Fibroblast of pulmonary artery (primary cell): ENCODE measurements at places on chromosomes 11 and 22.

DNA sequence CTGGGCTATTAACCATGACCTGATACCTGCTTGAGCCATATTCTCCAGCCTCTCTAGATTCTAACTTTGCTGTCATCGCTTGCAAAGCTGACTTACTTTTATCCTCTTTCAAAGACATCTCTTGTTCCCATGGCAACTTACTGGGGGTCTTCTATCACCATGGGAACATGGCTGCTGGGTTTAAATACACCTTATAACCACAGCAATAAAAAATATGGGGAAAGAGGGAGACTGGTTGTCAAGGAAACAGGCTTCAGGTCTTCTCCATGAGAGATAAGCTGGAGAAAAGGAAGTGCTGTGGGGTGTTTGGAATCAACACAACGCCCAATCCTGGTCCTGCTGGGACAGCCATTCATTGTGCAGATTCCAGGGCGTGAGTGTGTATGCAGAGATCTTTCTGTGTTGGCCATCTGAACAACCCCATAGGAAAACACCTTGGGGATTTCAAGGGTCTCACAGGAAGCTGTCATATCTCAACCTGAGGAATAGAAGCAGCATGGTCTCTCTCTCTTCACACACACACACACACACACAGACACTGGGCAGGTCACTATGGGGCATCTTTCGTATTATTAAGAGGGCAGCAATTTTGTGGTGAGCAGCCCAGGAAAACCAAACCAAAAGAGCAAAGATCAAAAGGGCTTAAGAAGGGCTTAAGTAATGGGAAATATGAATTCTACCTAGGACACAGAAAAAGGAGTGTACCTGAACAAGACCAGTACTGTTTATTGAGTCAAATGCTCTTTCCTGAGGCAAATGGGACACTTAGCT lies 344.7 kb upstream of the NCAM1 start:
- DNase-seq = no peak

GRCh38 chr11:61429346-61429690 lies 457 bp downstream of the CPSF7 start:
- peak; percentile 51 for DNase-seq

DNA sequence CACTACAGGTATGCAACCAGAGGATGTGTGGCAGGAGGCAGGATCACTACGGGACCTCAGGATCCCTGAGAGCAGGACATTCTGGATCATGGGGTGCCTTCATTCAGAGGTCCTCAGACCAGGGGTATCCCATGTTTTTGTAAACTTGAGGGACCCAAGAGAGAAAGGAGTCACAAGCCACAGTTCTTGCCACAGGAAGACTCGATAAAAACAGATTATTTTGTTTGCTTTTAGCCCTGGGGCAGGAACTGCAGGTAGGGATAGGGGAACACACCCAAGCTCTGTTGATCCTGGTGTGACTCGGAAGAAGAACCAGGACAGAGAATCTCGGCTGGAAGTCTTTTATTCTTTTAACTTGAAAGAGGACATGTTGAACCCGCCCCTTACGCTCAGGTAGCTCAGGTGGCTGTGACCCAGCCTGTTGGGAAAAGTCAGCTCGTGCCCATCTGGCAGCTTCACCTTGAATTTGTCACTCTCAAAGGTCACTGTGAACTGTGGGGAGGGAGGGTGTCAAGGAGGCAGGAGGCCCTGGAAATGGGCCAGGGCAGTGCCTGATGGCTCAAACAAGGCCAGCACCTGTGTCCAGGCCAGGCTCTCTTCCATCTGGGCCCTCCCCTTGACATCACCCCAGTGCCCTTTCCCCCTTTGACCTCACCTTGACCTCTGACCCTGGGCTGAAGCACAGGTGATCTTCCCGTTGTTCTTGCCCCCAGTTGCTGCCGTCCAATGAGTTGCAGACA lies 9.8 kb downstream of the LGALS2 start:
- no peak for DNase-seq

- DNase-seq = no peak
Measured at GRCh38 chr11:123558536-123559315, 95.7 kb downstream of the SCN3B start.

DNA sequence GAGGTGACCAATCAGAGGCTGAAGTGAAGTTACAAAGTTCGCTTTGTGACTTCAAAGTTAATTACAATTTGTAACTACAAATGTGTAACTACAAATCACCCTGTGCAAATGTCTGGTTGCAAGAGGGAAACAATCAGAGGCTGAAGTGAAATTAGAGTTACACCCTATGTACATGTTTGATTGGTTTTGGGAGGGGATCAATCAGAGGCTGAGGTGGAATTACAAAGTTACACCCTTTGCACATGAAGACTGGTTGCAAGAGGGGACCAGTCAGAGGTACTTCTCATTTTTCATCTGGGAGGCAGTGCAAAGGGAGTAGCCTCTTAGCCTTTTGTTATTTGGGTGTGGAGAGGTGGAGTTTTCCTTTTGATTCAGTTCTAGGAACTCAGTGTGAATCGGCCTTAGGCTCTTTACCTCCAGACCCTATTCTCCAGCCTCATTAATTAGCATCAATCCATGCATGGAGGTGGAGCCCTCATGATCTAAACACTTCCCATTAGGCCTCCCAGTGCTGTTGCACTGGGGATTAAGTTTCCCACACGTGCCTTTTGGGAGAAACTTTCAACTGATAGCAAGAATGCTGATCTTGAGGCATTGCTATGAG lies 291.3 kb upstream of the MTNR1B start:
- no peak for DNase-seq

- DNase-seq = peak; percentile 80
Measured at GRCh38 chr11:59224351-59224928, 11.7 kb upstream of the MPEG1 start.

- DNase-seq = no peak
Measured at GRCh38 chr22:47801541-47802245, 1039.2 kb downstream of the TBC1D22A start.

DNA sequence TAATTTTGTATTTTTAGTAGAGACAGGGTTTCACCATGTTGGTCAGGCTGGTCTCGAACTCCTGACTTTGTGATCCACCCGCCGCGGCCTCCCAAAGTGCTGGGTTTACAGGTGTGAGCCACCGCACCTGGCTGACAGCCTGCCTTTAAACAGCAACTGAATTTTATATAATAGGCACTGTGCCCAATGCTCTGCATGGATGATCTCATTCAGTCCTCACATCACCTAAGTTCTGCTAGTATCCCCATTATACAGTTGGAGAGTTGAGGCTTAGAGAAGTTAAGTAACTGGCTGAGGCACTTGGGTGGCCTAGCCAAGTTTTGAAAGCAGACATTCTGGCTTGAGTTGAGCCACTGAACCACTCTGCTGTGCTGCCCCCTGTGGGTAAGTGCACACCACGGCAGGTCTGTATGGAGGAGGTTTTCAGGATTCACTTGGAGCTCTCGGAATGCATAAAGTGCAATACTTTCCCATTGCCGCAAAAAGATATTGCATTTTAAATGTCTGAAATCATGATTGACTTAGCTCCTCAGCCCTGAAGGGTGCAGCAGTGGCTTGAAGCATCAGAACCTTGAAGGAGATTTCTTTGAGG lies 112.4 kb downstream of the LDLRAD3 start:
- peak; percentile 80 for DNase-seq

DNA sequence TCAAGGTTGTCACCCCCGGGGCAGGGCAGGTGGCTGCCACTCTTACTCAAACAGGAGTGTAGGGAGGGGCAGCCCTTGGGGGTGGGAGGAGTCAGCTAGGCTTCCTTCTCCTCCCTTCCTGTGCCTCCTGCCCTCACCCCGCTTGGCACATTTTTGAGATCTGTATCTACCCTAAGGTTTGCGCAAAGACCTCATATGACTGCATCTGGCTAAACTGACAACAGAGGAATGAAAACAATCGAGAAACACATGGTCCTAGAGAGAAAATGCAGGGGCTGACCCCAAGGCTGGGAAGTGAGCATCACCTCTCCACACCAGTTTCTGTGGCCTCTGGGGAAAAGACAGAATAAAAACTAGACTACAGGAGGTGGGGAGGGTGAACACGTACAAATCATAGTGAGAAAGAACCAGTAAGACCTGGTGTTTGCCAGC lies 28.1 kb downstream of the IGSF9B start:
- DNase-seq = no peak

- no peak for DNase-seq
Measured at GRCh38 chr22:44805711-44806110, 53.3 kb downstream of the ARHGAP8 start.

DNA sequence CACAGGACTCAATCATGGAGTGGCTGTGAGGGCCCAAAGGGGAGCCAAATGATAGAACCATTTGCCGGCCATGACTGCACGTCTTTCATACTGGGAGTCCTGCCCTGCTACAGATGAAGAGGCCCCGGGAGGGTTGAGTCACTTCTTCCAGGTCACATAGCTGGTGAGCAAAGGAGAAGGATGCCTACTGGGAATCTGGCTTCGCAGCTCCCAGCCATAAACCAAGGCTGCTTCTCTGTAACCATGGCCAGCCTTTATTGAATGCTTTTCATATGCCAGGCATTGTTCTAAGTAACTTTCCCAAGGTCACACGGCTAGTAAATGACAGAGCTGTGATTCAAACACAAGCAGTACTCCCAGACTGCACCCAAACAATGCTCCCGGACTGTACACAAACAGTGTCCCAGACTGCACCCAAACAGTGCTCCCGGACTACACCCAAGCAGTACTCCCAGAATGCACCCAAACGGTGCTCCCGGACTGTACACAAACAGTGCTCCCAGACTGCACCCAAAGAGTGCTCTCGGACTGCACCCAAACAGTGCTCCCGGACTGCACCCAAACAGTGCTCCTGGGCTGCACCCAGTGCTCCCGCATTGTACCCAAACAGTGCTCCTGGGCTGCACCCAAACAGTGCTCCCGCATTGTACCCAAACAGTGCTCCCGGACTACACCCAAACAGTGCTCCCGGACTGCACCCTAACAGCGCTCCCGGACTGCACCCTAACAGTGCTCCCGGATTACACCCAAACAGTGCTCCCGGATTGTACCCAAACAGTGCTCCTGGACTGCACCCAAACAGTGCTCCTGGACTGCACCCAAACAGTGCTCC lies 89.8 kb downstream of the FBXO7 start:
- DNase-seq = peak; percentile 23

- no peak for DNase-seq
Measured at GRCh38 chr11:71574418-71574817, 8.3 kb downstream of the KRTAP5-11 start.
